Pericardium fibroblast (primary cell): ENCODE measurements at places on chromosomes 2 and 18. TPM values are rescaled to one million over a fixed set of nuclear protein-coding genes. Genes with fewer than 3 reads are reported as not detected.

The ACTG2 gene
- total RNA-seq, result 0.09 and 5.0 TPM in 2 replicates

The PROKR1 gene
- not detected in 2 replicates for total RNA-seq

The C2orf80 gene
- not detected in 2 replicates for total RNA-seq

The FOXD4L1 gene
- total RNA-seq, result not detected in 2 replicates

The CABYR gene
- total RNA-seq, result 4.4 and 7.3 TPM in 2 replicates

The D2HGDH gene
- total RNA-seq, result 16.7 and 20.3 TPM in 2 replicates

The UGT1A7 gene
- not detected in 2 replicates for total RNA-seq

The GALNT5 gene
- 0.70 and 1.7 TPM in 2 replicates for total RNA-seq

The UGT1A8 gene
- total RNA-seq, result not detected in 2 replicates

The EVX2 gene
- total RNA-seq, result 0.09 TPM in 1 of 2 replicates, not detected in the other

The GDF7 gene
- total RNA-seq, result 0.09 and 0.12 TPM in 2 replicates

The SH3BP4 gene
- total RNA-seq, result 32.6 and 37.5 TPM in 2 replicates

The ZNF385B gene
- not detected in 2 replicates for total RNA-seq

The MRO gene
- 0.82 and 2.0 TPM in 2 replicates for total RNA-seq

The SLC19A3 gene
- 0.85 and 1.8 TPM in 2 replicates for total RNA-seq

The EPHA4 gene
- 18.6 and 21.3 TPM in 2 replicates for total RNA-seq

The SLC8A1 gene
- total RNA-seq, result 7.9 and 10.2 TPM in 2 replicates

The CAPN14 gene
- total RNA-seq, result 0.09 TPM in 1 of 2 replicates, not detected in the other

The OSR1 gene
- total RNA-seq, result 121 and 179 TPM in 2 replicates

The TIA1 gene
- total RNA-seq, result 19.3 and 34.6 TPM in 2 replicates

The KYNU gene
- total RNA-seq, result not detected in 2 replicates

The KATNAL2 gene
- total RNA-seq, result 2.2 and 10.8 TPM in 2 replicates

The FLACC1 gene
- not detected in 2 replicates for total RNA-seq

The STARD6 gene
- total RNA-seq, result not detected in 2 replicates

The COL4A4 gene
- 0.43 and 15.9 TPM in 2 replicates for total RNA-seq

The SPIRE1 gene
- total RNA-seq, result 16.9 and 17.2 TPM in 2 replicates

The IL36A gene
- not detected in 2 replicates for total RNA-seq

The GCG gene
- total RNA-seq, result not detected in 2 replicates

The KCNIP3 gene
- total RNA-seq, result 22.5 and 41.2 TPM in 2 replicates

The LTBP1 gene
- 27.4 and 55.7 TPM in 2 replicates for total RNA-seq

The IL36G gene
- total RNA-seq, result not detected in 2 replicates

The TEX44 gene
- not detected in 2 replicates for total RNA-seq

The SH3RF3 gene
- 8.1 and 10.2 TPM in 2 replicates for total RNA-seq

The REG3A gene
- not detected in 2 replicates for total RNA-seq

The AP1S3 gene
- 0.68 and 5.4 TPM in 2 replicates for total RNA-seq

The ALPI gene
- not detected in 2 replicates for total RNA-seq

The KCNF1 gene
- total RNA-seq, result not detected in 2 replicates

The TXNDC2 gene
- 0.12 TPM in 1 of 2 replicates, not detected in the other for total RNA-seq

The SLC4A5 gene
- under 0.01 TPM in 1 of 2 replicates, not detected in the other for total RNA-seq

The TMEM247 gene
- not detected in 2 replicates for total RNA-seq

The POTEC gene
- total RNA-seq, result not detected in 2 replicates

The LRRC30 gene
- total RNA-seq, result not detected in 2 replicates

The KCNK3 gene
- 0.09 and 1.6 TPM in 2 replicates for total RNA-seq

The SGPP2 gene
- not detected in 2 replicates for total RNA-seq

The PRKAG3 gene
- total RNA-seq, result not detected in 2 replicates

The NPPC gene
- total RNA-seq, result not detected in 2 replicates

The RAB27B gene
- 0.93 and 1.9 TPM in 2 replicates for total RNA-seq

The C2orf66 gene
- not detected in 2 replicates for total RNA-seq

The RNASEH1 gene
- 14.6 and 21.1 TPM in 2 replicates for total RNA-seq

The BCL11A gene
- 0.12 and 1.3 TPM in 2 replicates for total RNA-seq

The NEU2 gene
- not detected in 2 replicates for total RNA-seq

The IL36B gene
- total RNA-seq, result not detected in 2 replicates

The LRRTM4 gene
- total RNA-seq, result not detected in 2 replicates

The CFC1 gene
- total RNA-seq, result not detected in 2 replicates
